ENCODE measurements at places on chromosomes 13 and 19. TPM values are rescaled to one million over a fixed set of nuclear protein-coding genes. Genes with fewer than 3 reads are reported as not detected.

DNA sequence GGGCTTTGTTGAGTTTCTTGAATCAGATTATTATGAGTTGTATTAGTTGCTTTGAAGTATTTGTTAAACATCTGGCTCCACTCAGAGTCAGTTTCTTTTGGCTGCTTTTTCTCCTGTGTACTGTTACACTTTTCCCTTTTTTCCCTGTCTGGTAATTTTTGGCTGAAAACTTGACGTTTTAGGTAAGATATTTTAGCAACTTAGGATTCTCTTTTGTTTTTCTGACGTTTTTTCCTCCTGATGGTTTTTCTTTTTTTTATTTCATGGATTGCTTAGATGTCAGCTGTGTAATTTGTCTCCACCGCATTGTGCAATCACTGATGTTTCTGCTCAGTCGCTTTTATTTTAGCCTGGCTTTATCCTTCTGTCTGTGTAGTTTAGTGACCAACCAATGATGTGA lies 20.7 kb downstream of the RFC3 start:
- no peaks in the 10 kb centered on the region for H3K4me1 ChIP-seq
- no peak for DNase-seq

DNA sequence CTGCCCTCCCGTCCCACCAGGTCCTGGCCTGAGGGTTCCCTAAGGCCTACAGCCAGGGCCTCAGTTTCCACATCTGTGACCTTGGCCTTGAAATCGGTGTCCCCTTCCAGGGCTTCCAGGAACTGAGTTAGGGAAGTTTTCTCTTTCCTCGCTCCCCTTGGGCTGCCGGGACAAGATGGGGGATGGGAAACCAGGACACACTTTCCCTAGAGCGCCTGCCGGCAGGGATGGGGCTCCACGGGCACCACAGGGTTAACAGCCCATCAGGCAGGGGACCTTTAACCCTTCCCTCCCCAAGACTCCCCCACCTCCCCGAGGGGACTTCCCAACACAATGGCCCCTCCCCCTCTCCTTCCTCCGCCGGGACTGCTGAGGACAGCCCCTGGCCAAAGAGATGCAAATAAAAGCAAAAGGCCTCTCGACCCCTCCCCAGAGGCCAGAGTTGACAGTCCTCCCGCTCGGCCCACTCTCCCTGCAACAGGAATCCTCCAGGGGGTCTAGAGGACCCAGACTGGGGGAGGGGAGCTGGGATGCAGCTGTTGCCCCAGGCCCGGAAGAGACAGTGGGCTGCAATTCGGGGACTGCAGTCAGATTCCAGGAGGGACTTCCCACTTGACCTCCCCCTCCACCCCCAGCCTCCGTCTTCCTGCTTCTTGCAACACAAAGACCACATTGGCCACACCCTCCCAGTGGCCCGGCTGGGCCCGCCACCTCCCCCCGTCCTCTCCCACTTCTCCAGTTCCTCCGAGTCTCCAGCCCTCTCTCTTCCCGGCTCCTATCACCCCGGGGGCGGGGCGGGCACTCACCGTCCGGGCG lies 3.4 kb downstream of the BBC3 start:
- peak overlapping the region; percentile 99 for H3K27ac ChIP-seq
- H3K4me3 ChIP-seq, result peak overlapping the region; percentile 96
- no peaks in the 10 kb centered on the region for H3K36me3 ChIP-seq
- peaks cover 36% of the 10 kb centered on the region for H3K4me1 ChIP-seq
- peaks cover 11% of the 10 kb centered on the region for H3K27me3 ChIP-seq

DNA sequence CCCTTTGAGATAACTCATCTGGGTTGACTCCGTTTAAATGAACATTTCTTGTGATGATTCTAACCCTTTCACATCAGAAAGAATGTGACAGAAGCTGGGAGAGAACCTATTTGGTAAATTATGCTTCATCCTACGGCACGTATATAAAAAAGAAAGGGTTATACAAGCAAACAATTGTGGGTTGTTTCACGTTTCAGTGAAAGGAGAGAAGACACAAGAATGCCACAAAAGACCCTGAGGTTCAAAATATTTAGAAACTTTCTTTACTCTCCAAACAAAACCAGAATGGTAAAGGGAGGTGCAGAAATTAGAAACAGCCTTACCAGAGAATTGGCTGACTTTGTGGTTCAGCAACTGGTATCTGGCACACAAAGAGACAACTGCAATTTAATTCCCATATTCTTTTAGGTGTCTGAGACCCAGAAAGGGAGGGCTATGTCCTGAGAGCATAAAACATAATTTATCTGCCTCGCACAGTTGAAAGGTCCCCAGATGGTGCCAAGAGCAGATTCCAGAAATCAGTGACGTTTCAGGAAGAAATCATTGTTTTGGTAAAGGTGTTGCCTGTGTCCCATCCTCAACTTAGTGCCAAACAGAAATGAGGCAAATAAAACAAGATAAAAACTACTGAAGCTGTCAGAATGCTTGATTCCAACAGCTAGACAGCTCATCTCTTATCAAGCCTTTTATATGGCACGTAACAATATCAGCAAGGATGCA lies 361.4 kb downstream of the EFNB2 start:
- no peaks in the 10 kb centered on the region for H3K27me3 ChIP-seq
- DNase-seq, result no peak
- no peak overlapping the region for H3K27ac ChIP-seq
- peaks cover 7% of the 10 kb centered on the region for H3K4me1 ChIP-seq
- H3K36me3 ChIP-seq, result no peaks in the 10 kb centered on the region

- no peak overlapping the region for H3K27ac ChIP-seq
- H3K4me3 ChIP-seq, result no peak overlapping the region
- DNase-seq, result no peak
- peaks cover 4% of the 10 kb centered on the region for H3K36me3 ChIP-seq
- no peaks in the 10 kb centered on the region for H3K27me3 ChIP-seq
- no peaks in the 10 kb centered on the region for H3K4me1 ChIP-seq
Measured at GRCh38 chr19:9183000-9183399, 4.2 kb downstream of the OR7D2 start.

GRCh38 chr19:13817018-13817614 lies 21.9 kb downstream of the ZSWIM4 start:
- no peak overlapping the region for H3K27ac ChIP-seq
- H3K27me3 ChIP-seq, result no peaks in the 10 kb centered on the region

DNA sequence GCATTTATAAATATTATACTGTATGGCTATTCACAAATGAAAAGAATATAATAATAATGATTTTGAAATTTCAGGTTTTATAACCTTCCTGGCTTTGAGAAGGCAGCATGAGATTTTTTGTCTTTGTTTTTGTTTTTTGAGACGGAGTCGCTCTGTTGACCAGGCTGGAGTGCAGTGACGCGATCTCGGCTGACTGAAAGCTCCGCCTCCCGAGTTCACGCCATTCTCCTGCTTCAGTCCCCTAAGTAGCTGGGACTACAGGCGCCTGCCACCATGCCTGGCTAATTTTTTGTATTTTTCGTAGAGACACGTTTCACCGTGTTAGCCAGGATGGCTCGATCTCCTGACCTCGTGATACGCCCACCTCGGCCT lies 64.1 kb downstream of the ZNF429 start:
- no peak overlapping the region for H3K4me3 ChIP-seq
- H3K4me1 ChIP-seq, result no peaks in the 10 kb centered on the region
- no peak for DNase-seq
- no peak overlapping the region for H3K27ac ChIP-seq
- H3K36me3 ChIP-seq, result no peaks in the 10 kb centered on the region
- H3K27me3 ChIP-seq, result no peaks in the 10 kb centered on the region

- no peaks in the 10 kb centered on the region for H3K36me3 ChIP-seq
- H3K27ac ChIP-seq, result no peak overlapping the region
- peak; percentile 41 for DNase-seq
- no peak overlapping the region for H3K4me3 ChIP-seq
- H3K4me1 ChIP-seq, result no peaks in the 10 kb centered on the region
Measured at GRCh38 chr13:26445092-26445491, 112.4 kb upstream of the WASF3 start.

Gene ACP5
- 12.4 TPM for total RNA-seq

Gene NBEA
- total RNA-seq, result 26.9 TPM

Measured in GM23338 (cell line).